ENCODE measurements at places on chromosomes 2 and 18.

DNA sequence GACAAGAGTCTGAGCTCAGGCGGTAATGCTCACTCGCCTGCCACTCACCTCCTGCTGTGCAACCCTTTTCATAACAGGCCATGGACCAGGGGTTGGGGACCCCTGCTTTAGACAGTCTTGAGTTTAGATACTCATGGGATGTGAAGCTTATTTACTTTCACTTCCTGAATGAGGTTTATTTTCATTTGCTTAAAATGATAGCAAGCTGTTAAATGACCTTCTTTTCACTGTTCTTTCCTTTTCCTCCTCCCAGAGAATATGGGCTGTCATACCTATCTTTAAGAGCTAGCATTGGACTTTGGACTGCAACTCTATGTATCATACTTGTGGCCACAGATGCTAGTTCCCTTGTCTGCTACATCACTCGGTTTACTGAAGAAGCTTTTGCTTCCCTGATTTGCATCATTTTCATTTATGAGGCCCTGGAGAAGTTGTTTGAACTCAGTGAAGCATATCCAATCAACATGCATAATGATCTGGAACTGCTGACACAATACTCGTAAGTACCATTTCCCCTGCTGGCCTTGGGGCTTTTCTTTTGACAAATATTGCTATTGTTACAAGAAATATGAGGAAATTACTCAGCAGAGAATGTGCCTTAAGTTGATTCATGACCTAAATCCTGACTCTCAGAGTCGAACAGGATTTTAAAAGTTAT is 168.5 kb downstream of the DPP4 start:
- DNase-seq: no peak

GRCh38 chr2:45070113-45070652 is 60.9 kb upstream of the SIX2 start:
- no peak for DNase-seq

DNA sequence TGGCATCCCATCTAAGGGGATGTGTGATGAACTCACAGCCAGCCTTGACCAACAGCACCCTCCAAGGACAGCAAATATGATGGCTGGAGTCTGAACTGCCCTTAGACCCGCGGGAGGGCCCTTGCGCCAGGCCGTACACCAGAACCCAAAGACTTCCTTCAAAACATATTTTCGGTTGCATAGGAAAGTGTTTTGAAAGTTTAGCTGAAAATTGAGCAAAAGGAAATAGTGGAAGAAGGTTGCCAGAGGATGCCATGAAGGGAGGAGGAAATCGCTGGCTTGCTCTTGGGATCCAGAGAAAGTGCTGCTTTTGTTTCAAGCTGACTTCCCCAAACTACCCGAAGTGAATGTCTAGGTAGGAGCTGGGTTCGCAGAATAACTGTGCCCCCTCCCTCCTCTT is 61.3 kb downstream of the IL1R2 start:
- no peak for DNase-seq

DNA sequence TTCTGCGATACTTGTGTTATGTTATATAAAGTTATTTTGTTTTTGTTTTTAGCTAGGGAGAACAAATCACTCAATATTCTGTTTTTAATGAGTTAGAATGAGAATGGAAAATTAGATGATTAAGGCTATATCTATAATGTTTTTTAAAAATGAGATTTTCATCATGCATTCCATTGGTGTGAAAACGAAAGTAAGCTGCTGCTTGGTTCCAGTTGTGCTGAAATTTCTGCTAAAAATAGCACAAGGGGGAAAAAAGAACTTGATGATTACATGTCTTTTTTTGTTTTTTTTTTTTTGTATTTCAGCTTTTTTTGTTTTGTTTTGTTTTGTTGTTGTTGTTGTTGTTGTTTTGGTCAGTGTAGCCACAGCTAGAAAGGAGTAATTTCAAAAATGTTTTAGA is 242.6 kb upstream of the KCNJ3 start:
- DNase-seq: no peak

GRCh38 chr2:118846442-118846952 is 951 bp downstream of the EN1 start:
- no peak for DNase-seq

DNA sequence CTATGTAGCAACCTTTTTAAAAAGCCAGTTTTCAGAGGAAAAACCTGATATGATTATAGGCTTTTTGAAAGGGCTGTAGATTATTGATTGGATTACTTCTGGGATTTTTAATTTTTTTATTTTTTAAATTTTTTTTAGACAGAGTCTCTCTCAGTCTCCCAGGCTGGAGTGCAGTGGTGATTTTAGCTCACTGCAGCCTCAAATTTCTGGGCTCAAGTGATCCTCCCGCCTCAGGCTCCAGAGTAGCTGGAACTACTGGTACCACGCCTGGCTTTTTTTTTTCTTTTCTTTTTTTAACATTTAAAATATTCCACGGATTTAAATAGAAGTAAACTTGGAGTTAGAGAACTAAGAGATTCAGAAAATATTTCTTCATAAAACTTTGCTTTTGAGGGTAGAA is 1.2 kb downstream of the MRPL19 start:
- DNase-seq: no peak

- DNase-seq: no peak
These were observed 2.8 kb downstream of the SNTG2 start for GRCh38 chr2:953408-953807.

DNA sequence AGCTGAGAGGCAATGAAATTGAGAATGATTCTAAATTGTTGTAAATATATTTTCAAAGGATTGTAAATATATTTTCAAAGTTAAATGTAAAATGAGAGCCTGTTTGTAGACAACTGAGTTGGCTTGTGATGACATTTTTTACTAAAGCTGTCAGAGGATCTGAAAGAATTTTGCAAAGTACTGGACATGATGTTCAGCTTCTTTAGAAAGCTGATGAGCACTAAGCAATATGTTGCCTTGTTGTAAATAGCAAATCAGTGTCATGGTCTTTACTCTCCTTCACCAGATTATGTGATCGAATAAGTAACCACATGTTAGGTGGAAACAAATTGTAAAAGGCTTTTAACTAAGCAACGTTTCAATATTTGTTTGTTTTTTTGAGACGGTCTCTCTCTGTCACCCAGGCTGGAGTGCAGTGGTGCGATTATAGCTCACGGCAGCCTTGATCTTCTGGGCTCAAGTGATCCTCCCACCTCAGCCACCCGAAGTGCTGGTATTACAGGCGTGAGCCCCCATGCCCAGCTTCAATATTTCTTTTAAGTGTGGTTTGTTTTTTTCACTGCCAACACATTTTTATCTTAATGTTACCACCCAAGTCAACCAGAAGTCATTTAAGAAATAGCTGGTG is 44.0 kb downstream of the E2F6 start:
- DNase-seq: no peak

DNA sequence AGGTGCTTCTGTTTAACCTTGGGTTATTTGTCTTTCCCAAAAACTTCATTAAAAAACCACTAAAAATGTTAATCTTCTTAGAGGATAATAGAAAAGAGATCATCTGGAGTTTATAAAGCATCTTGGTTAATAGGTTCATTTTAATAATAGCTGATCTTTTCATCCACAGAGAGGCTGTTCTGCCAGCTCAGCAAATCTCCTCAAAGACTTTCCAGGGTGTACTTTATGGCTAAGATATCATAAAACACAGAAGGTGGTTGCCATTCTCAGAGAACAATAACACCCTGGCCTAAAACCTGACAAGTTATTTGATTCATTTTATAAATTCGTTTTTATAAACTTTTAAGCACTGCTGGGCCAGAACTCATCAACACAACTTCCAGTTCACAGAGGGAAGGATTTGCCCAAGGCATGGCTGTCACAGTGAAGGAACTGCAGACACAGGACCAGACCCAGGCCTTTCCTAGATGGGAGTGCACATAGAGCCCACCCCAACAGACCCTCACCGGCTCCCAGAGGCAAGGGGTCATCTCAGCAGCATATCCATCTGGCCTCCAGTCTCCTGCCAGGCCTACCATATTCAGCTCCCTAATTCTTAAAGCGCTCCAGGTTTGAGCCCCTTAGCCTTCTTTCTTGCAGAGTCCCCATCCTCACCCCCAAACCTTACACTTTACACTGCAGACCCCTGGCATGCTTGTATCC is 203.4 kb upstream of the RAB6C start:
- DNase-seq: no peak

- DNase-seq: no peak
These were observed 6.2 kb upstream of the RNU2-63P start for GRCh38 chr2:88022669-88022921.

- DNase-seq: no peak
These were observed 15.4 kb upstream of the MATN3 start for GRCh38 chr2:20027705-20028434.

GRCh38 chr2:157363612-157364101 is 38.0 kb upstream of the ERMN start:
- no peak for DNase-seq

DNA sequence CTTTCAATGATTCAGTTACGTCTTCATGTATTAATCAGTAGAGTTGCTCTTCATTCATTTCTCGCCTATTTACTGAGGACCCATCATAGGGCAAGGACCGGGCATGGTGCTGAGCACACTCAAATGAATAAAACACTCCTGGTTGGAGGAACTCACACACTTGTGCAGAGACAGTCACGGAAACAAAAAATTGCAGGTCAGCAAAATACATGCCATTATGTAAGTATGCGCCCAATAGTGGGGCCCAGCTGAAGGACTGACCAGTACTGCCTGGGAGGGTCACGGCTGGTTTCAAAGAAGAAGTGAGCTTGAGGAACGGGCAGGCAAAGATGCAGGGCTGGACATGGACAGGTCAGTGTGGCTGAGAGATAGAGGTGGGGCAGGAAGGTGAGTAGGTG is 102.9 kb downstream of the DDX1 start:
- DNase-seq: no peak

All from stimulated activated CD4-positive, alpha-beta T cell treated with anti-CD3 and anti-CD28 coated beads, Interleukin-15, amount 100 ng/mL, for 1 hour (primary cell).